ENCODE measurements at places on chromosomes 6 and 20.
A peak's percentile ranks its signal among the peaks of the same experiment; 100 is the strongest.

DNA sequence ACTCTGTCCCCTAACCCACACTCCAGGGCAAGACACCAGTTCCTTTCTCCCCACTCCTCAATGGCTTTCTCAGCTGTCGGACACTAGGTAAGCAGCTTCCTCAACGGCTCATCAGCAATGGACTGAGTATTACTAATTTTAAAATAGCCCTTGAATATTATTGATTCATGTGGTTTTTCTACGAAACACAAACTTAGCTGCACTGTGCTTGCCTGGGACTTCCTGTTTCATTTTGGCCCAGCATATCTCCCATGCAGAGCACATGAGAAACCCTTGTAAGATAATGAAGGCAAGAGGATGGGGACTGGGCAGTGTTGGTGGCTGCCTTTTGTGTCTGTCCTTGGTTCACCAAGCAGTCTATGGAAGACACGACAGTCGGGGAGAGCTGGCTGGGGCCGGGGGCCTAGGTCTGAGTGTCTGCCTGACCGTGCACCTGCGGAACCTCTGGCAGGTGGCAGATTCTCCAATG is 48.9 kb downstream of the RNASET2 start:
- no peak for DNase-seq

DNA sequence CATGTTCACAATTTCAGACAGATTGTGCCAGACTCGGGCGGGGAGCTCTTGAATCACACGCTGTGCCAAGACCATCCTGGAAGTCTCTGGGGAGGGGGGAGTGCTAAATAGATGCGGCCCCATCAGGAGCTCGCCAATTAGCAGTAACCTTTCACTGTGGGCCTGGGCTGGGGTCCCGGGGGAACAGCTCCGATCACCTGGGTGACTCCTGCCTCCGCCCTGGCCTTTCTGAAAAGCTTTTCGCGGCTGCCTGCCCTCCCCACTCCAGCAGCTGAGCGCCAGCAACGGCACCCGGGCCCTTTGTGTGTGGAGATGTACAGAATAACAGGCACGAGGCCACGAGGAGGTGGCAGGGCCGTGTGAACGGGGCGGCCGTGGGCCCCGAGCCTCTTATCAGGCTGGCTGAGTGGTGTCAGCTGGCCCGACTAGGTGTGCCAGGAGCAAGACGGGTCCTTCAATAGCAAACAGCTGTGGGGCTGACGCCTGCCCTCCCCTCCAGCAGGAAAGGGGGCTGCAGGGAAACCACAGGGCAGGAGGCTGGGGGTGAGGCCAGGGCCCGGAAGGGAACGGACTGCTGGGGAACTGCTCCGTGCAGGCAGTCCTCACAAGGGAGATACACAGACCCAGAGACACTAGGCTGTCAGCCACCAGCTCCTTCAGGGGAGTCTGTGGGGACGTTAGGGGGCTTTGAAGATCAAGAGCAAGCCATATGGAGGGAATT is 56.8 kb downstream of the NOL4L start:
- no peak for DNase-seq

DNA sequence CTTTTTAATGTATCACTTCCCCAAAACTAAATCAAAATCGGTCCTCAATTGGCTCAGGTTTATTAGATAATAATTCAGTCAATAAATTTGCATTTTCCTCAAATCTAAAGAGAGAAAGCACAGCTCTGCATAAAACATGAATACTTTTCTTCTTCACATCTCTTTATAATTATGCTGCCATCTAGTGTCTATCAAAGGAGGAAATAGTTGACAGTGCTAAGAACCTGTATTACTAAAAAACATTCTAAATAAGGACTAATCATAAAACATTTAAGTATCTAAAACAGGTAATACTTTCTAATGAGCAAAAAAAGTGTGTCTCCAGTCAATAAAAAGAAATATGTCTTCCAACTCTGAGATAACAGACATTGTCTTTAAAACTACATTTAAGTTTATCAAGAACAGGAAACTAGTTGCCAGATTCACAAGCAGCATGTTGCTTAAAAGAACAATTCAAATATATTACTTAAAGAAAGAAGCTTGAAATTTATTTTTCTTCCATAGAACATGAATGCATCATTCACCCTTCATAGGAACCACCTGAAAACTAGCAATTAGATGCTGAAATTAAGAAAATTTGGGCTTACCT is 56.5 kb upstream of the DST start:
- DNase-seq, result no peak

GRCh38 chr20:32482442-32483261 is 102.5 kb downstream of the NOL4L start:
- no peak for DNase-seq

GRCh38 chr6:166608774-166609173 is 18.3 kb downstream of the RPS6KA2 start:
- no peak for DNase-seq

DNA sequence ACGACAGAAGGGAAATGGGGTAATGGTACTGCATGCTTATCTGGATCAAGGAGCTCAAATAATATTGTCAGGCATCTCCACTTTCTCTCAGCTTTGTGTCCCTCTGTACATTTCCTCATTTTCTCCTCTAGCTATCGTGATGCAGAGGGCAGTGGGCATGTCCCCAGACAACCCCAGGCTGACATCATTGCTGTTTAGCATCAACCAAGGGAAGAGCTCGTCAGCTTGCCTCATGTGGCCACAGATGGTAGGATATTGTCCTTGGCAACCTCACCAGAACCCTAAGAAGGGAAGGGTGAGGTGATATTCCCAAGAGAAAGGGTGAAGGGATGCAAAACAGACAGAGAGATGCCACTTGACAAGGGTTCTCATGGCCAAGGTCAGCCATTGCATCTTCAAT is 58.3 kb downstream of the MAFB start:
- DNase-seq, result no peak

DNA sequence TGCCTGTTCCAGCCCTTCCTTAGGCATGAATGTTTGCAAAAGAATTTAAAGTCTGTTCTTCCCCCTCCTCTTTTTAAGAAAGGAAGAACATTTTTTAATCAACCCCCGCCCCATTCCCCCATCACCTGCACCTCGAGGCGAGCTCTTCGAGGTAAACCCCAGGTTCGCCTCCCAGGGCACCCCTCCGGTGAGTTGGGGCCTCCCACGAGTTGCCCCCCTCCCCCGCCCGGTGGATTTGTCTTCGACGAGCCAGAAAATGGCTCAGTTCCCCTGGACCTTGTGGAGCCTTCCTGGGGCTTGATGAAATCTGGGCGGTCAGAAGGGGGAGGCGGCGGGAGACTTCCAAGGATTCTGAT is 256 bp upstream of the OVOL2 start:
- no peak for DNase-seq

DNA sequence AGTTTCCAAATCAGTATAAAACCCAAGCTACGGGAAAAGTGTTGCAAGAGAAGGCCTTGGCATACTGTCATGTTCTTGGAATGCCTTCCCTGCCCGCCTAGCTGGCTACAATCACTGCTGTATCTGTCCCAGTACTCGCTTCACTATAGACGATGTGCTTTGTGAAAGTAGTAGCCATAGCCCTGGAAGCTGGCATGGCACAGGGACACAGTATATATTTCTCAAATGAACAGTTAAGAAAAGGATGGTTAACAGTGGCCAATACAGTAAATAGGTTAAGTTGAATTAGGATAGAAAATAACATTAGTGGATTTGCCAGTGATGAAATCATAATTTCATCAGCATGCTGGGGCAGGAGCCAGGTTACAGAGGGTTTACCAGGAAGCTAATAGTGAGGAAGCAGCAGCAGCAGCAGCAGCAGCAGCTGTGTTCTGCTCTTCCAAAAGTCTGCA is 499.3 kb downstream of the CDKAL1 start:
- peak; percentile 57 for DNase-seq

DNA sequence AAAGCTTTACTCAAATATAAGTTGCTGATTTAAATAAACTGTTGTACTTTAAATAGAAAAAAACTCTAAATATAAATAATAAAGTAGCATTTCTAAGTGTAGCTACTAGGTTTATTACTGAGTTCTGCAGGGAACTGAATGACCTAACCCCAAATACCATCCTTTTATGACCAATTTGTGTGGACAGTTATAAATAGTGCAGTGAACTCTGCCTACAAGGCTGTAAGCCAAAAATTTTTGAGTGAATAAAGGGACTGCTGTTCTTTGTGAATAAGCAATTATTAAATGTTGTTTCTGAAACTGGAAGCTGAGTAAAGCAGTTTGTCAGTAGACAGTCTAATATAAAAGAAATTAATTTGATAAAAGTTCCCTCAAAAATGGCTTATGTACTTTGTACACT is 90.8 kb upstream of the ELOVL5 start:
- no peak for DNase-seq
